ENCODE measurements at places on chromosomes 11 and 22.
A peak's percentile ranks its signal among the peaks of the same experiment; 100 is the strongest.

DNA sequence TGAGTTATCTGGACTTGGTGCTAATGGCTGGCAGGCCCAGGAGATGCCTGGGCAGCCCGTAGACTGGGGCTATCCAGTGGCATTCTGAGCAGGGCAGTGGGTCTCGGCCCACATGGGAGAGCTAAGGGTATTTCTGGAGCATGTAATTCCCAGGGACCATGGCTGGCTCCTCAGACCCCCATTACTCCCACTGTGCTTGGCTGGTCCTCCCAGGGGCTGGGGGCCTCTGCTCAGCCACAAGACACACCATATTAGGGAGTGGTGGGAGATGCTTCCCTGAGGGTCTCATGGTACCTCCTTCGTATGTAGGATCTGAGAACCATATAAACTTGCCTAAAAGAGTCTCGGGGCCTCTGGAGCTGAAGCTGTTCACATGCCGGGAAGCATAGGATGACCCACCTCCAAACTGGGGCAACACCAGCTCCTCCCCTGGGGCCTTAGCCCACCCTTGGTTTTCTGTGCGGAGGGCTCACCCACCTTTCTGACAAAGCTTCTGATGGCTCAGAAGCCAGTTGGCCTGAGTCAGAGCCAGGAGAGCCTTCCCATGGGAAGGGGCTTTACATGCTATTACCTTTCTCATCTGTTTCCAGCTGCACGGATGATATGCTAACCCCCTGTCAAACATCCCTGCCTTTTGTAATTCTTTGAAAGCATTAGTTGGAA, 9.5 kb upstream of the FTH1 start:
- no peak for DNase-seq

- peak; percentile 82 for DNase-seq
These were observed 49.5 kb downstream of the OR4D9 start for GRCh38 chr11:59560702-59561473.

DNA sequence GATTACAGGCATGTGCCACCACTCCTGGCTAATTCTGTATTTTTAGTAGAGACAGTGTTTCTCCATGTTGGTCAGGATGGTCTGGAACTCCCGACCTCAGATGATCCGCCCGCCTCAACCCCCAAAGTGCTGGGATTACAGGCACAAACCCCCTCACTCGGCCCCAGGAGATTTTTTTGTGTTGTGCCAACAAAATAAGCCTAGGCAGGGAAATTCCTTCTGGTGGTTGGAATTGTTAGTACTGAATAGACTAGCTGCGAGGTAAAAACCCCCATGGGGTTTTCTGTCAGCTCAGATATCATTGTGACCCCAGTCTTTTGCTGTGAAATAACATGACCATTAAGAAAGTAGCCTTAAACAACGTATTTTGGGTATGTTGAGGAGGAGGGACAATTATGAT, 144.9 kb downstream of the BCR start:
- DNase-seq, result no peak

DNA sequence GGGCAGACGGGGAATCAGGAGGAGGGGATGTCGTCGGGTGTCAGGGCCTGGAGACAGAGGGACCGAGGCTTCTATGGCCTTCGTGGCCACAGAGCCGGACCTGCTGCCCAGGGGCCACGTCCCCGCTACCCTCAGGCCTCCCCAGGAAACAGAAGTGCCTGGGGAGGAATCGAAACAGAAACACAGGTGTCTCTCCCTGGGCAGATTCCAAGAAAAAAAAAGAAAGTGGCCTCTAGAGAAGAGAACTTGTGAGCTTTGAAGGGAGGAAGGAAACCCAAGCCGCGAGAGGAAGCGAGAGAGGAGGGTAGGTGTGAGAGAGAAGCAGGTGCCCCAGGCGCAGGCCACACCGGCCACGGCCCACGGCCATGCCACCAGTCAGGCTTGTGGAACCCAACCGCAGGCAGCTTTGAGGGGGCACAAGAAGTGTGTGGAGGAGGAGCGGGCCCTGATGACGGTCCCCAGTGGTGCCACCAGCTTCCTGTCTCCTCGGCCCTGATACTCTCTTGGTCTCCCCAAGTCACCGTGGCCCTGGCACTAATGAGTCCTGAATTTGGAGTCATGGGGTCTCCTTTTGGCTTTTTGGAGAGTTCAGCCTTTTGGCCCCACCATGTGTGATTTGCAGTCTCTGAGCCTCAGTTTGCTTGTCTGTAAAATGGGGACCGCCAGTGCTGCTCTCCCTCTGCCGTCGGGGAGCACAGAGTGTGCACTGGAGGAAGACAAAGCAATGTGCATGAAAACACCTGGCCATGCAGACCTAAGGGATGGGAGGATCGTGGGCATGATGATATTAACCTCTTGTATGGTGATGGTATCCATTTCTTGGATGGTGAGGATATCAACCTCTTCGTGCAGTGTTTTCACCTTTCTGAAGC, 25.2 kb downstream of the LIF start:
- DNase-seq, result no peak

- no peak for DNase-seq
These were observed 44.3 kb upstream of the BMAL1 start for GRCh38 chr11:13233173-13233745.

DNA sequence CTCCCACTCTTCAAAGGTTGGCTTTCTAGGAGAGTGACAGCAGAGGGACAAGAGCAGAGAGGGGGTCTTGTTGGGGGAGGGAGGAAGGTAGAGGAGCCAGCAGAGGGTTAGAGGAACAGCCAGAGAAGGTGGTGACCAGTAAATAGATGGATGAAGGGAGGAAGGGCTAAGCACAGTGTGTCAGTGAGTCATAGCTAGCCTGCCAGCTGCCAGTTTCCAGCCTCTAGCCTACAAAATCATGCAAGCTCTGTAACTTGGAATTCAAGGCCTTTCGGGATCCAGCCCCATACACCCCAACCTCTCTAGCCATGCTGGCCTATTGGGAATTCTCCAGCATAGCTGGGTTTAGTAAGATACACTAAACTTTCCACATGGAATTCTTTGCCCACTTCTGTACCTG, 147.4 kb upstream of the TEAD1 start:
- DNase-seq, result no peak

- DNase-seq, result no peak
These were observed 6.8 kb downstream of the GTSE1 start for GRCh38 chr22:46303347-46303965.

- no peak for DNase-seq
These were observed 680.4 kb downstream of the TBC1D22A start for GRCh38 chr22:47442821-47443220.

DNA sequence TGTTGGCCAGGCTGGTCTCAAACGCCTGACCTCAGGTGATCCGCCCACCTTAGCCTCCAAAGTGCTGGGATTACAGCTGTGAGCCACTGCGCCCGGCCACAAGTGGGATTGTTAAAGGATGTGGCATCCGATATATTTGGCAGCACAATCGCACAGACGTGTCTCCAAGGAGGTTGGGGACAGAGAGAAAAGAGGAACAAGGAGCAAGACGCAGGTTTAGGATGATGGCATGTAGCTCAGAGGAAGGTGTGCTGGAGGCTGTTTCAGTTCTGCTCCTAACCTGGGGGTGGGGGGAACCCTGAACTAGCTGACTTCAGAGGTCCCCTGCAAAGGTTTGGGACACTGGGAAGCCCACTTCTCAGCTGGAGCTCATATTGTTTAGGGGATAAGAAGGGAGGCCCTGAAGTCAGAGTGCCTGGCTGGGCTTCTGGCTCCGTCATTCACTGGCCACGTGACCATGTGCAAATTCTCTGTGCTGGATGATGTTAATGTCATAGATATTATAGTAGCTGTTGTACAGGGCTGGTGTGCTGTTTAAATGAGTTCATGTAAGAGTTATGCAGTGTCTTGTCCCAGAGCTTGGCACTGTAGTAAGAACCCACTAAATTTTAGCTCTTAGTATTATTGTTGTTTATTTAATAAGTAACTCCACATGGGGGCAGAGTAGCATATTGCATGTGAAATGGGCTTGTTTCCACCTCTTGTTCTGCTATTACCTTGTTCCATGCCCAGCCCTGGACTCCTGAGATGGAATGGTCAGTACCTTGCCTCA, 129.7 kb downstream of the ST3GAL4 start:
- peak; percentile 10 for DNase-seq
